ENCODE measurements at places on chromosomes 3 and 15.

- DNase-seq = no peak
These were observed 64.2 kb upstream of the MME start for GRCh38 chr3:155015776-155016436.

- no peak for DNase-seq
These were observed 438 bp downstream of the SHOX2 start for GRCh38 chr3:158105710-158106253.

GRCh38 chr3:76855451-76855850 lies 184.4 kb upstream of the ROBO2 start:
- no peak for DNase-seq

- no peak for DNase-seq
These were observed 174.9 kb downstream of the XXYLT1 start for GRCh38 chr3:195096053-195096452.

- no peak for DNase-seq
These were observed 8.5 kb upstream of the DAG1 start for GRCh38 chr3:49461443-49462171.

GRCh38 chr15:51318382-51319150 lies 19.8 kb downstream of the CYP19A1 start:
- no peak for DNase-seq

DNA sequence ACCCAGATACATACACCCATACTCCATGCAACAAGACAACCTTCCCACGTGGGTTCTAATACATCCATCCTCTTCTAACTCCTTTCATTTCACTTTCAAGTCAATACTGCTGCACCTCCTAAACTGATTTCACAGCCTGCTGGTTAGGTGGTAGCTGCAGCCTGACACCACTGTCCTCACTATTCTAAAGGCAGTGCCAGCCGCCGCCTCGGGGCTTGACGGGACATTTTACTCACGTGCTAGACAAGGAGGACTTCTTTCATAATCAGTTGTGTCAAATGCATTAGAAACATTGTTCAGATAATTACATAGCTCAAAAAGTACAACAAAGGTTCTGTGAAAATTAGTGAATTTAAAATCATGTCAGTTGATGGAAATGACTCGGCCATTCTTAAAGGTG lies 6.3 kb downstream of the UROC1 start:
- DNase-seq = no peak

DNA sequence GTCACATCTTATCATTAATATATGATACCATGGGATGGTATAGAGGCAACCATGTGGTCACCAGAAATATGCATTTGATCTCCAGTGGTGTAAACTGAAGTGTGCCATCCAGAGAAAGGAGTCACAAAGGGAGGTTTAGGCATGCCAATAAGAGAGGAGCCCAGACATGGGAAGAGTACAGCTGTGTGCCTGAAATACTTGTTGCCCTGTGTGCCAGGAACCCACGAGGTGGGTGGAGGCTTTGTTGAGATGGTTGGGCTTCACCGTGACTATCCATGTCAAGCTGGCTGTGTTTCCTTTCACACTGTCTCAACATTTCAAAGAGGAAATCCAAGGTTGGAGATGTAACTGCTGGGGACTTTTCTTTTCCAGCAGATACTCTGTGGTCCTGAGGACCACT lies 43.5 kb downstream of the CACNA2D3 start:
- DNase-seq = no peak

DNA sequence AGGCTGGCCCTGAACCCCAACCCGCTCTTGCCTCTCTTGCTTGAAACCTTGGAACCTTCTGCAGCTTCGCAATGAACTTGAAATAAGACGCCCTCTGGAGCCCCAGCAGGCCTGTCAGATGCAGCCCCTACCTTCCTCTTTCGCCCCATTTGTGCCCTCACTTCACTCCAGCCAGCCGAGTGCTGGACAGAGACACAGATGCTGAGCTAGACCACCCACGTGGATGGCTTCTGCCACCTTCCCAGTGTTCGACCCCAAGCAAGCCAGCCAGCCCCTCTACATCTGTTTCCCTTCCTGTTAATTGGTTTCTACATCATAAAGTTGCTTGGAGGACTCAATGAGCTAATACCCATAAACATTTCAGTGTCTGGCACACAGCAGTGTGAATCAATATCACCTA lies 23.8 kb upstream of the SNRPA1 start:
- DNase-seq = no peak

DNA sequence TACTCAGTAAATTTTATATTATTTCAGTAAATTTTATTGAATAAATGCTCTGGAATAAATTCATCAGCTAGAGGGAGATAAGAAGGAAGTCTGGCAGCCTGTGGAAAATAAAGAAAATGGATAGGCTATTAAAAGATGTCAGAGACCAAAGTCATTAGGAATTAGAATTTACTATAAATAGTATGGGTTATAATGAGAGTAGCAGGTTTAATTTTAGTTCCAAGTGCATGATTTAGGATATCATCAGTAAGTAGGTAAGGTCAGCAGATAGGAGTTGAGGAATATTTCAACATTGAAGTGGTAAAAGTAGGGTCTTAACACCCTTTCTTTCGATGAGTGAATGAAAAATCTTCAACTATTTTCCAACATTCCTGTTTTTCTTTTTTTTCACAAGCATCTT lies 64.6 kb downstream of the SNRPN start:
- no peak for DNase-seq

- DNase-seq = no peak
These were observed 93.6 kb downstream of the APBA2 start for GRCh38 chr15:28979208-28979841.
